ENCODE measurements at places on chromosomes 11 and 22. TPM values are rescaled to one million over a fixed set of nuclear protein-coding genes. Genes with fewer than 3 reads are reported as not detected.

The FLRT1 gene
- total RNA-seq = 14.0 TPM

The DENND6B gene
- 16.9 TPM for total RNA-seq

The APOBEC3A gene
- 5.4 TPM for total RNA-seq

The MMP27 gene
- 1.2 TPM for total RNA-seq

The PLA2G6 gene
- total RNA-seq = 58.6 TPM

The NPAT gene
- 35.0 TPM for total RNA-seq

The RASD2 gene
- 1.0 TPM for total RNA-seq

The TCP11L1 gene
- total RNA-seq = 23.4 TPM

The HORMAD2 gene
- total RNA-seq = 1.6 TPM

The BBOX1 gene
- 2.5 TPM for total RNA-seq

The SLC7A4 gene
- total RNA-seq = 0.27 TPM

The MMP12 gene
- not detected for total RNA-seq

The ART1 gene
- not detected for total RNA-seq

The ZNRF3 gene
- 12.2 TPM for total RNA-seq

The OSBPL5 gene
- 30.2 TPM for total RNA-seq

The NLRP14 gene
- total RNA-seq = 0.88 TPM

The FOLR2 gene
- total RNA-seq = 11.8 TPM

The OR4A47 gene
- not detected for total RNA-seq

The FGF4 gene
- total RNA-seq = not detected

The PRRG4 gene
- total RNA-seq = 1.4 TPM

The AMPD3 gene
- total RNA-seq = 10.1 TPM

The SMTNL1 gene
- total RNA-seq = 0.88 TPM

The PKP3 gene
- 5.5 TPM for total RNA-seq

Measured in camera-type eye (tissue), 1 donor.